ENCODE measurements at places on chromosomes 16 and 17.

- no peak for DNase-seq
Measured at GRCh38 chr16:84331998-84332780, 36.1 kb upstream of the ATP2C2 start.

DNA sequence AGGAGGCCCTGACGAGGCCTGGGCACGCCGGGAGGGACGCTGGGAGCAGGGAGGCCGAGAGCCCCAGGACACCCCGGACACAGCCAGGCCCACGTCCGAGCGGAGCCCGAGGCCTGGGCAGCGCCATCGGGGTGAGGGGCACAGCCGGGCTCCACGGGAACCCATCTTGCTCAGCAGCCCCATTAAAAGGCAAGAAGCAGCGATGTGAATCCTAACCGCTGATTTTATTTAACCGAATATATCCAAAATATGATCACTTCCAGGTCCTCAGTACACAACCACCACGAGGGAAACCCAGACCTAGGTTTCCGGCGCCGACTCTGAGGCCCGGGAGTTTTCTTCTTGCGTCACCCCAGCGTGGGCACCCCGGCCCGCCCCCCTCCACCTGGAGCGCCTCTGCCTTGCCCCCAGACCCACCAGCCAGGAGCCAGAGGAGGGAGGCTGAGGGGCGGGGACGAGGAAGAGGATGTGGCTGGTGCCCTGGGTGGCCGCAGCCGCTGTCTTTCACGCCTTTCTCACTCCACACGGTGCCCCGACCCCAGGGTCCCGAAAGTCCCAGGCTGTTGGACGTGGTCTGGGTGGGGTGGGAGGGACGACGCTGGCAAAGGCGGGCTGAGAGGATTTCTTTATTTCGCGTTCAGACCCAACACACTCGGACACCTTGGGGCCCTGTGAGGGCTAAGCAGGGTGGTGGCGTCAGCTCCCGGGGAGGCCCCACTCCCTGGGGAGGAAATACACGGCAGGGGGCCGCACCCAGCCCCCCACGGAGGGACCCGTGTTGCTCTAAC is 568 bp upstream of the CCDC154 start:
- DNase-seq: no peak

GRCh38 chr16:88407042-88407420 is 24.3 kb downstream of the ZNF469 start:
- no peak for DNase-seq

GRCh38 chr17:57894848-57895247 is 45.0 kb upstream of the MRPS23 start:
- no peak for DNase-seq

- peak; percentile 2 for DNase-seq
Measured at GRCh38 chr16:61858988-61859387, 177.2 kb downstream of the CDH8 start.

DNA sequence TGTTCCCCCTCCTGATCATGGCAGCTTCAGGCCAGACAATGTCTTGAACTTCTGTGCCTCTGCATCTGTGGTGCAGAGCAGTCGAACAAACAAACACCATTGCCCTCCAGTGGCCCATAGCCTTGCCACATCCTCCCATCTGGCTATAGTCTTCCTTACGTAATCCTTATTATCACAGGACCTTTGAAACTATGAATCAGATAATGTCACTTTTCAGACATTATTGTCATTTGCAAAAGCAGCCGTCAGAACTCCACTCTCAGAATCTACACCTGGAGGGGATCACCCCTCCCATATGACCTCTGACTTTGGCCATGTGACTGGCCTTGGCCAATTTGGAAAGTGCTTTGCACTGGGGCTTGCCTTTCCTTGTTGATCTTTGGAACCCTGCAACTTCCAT is 387.3 kb downstream of the MAF start:
- DNase-seq: no peak
